ENCODE measurements at places on chromosomes 7 and 10. TPM values are rescaled to one million over a fixed set of nuclear protein-coding genes. Genes with fewer than 3 reads are reported as not detected.

The FGL2 gene
- 32.4 TPM for polyA plus RNA-seq

The CLDN3 gene
- polyA plus RNA-seq, result not detected

The GSTO1 gene
- 57.7 TPM for polyA plus RNA-seq

GRCh38 chr7:36128448-36129047 lies 24.5 kb upstream of the EEPD1 start:
- DNase-seq, result peak; percentile 65

DNA sequence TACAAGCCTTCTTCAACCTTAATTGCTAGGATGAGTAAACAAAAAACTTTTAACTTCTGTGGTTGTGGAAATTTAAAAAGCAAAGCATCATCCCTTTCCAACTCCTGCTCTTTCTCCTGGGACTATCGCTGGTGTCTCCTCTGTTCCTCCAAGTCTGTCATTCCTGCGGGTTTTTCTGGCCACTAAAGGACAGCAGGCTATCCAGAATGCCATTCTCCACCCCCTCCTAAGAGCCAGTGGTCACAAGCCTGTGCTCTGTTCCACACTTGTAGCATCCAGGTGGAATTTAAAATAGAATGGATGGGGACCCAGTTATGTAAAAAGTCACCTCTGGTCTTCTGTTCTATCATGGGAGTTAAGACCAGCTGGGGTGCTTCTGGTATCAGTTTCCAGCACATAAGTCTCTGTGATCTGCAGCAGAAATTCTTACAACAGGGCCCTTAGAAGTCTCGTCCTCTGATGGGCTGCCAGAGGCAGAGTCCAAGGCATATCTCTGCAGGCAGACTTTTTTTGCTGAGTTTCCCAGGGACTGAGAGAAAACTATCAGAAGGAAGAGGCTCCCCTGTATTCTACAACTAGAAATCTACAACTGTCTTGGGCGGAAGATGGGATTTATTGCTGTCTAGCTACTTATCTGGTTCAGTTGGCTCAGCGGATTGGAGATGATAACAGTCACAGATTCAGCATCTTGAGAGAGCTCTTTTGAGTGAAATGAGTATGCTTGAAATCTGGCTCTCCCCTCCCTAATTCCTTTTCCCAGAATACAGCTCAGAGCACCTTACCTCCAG lies 5.1 kb upstream of the WNT16 start:
- no peak for DNase-seq

- no peak for DNase-seq
Measured at GRCh38 chr10:120318862-120319261, 138.2 kb upstream of the PLPP4 start.

- peak; percentile 16 for DNase-seq
Measured at GRCh38 chr7:98186452-98187137, 24.6 kb upstream of the BHLHA15 start.

DNA sequence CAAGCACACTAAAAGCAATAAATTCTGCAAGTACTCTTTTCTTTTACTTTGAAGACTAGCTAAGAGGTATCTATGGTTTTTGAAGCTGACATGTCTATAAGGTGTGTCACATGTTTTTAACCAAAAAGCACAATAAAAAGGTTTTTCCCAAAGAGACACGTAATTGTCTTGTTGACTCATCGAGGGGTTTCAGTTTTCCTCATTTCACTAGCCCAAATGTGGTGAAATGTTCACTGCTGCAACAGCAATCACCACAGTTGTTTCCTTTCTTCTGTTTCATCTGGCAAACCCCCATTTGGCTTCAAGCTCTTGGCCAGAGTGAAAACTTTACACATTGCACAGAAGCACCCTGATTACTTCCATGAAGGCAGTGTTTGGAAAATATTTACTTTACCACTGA lies 3.8 kb upstream of the HOXA4 start:
- DNase-seq, result peak; percentile 76

- DNase-seq, result no peak
Measured at GRCh38 chr7:145497911-145498525, 618.6 kb upstream of the CNTNAP2 start.

- DNase-seq, result no peak
Measured at GRCh38 chr7:50803359-50804337, 21.0 kb upstream of the GRB10 start.

Measured in muscle of back (tissue), 13 donors.